ENCODE measurements at places on chromosomes 4 and X.
A peak's percentile ranks its signal among the peaks of the same experiment; 100 is the strongest.

DNA sequence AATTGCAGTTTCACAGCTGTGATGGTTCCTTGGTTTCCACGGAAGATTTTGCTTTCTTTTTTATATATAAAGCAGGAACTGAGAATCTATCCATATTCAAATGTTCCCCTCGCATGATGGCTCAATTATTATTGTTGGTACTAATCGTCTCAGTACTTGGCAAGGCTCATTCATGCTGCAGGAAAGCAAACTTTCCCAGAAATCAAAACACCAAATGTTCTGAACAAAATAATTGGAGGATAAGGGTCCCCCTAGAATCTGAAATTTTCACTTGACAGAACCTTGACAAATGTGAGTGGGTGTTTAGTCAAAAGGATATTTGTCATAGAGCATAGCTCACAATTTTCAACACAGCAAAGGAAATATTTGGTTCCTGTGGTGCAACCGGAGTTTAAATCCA is 1598.6 kb upstream of the PCDH7 start:
- no peak for DNase-seq

GRCh38 chrX:2974961-2975360 is 31.4 kb upstream of the ARSH start:
- DNase-seq: no peak

DNA sequence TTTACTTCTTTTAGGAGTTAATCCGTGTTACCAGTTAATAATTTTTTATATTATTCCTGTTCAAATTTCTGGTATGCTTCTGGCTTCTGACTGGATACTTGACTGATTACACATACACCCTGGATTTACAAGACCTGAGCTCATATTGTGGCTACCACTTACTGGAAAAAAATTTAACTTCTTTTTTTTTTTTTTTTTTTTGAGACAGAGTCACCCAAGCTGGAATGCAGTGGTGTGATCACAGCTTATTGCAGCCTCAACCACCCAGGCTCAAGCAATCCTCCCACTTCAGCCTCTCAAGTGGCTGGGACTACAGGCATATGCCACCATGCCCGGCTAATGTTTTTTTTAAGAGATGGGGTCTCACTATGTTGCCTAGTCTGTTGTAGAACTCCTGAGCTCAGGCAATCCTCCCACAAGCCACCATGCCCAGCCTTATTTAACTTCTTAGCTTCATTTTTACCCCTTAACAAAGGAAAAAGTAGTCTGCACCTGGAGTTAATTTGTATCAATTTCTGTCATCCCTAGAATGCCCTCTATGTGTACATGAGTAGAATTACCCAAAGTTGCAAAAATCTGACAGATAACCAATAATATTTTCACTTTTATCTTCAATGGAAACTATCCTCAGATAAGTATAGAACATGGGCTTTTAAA is 50.3 kb downstream of the TMEM165 start:
- no peak for DNase-seq

DNA sequence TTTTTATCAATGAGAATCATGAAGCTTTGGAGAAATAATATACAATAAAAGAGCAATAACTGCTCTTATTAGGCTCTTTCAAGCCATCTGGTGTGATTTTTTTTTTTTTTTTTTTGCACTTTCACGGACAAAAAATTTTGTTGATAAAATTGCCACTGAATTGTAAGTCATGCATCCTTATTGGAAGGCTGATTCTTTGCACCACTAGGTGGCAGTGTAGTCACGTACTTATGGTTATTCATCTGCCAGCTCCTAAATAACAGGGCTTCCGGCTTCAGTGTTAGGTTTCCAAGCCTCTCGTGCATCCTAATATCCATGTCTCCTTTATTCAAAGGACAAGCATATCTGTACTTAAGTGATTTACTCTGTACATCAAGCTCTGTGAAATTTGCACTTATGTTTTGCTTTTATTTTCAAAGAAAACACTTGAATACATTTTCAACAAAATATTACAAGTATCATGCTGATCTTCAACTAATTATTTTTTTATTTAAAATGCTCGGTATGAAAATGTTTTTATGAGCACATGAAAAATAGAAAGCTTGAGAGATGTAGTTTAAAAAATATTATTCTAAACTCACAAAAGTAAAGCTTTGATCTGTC is 1578.3 kb upstream of the TENM3 start:
- peak; percentile 28 for DNase-seq

- peak; percentile 74 for DNase-seq
Measured at GRCh38 chr4:8391972-8392371, 48.6 kb downstream of the ACOX3 start.

DNA sequence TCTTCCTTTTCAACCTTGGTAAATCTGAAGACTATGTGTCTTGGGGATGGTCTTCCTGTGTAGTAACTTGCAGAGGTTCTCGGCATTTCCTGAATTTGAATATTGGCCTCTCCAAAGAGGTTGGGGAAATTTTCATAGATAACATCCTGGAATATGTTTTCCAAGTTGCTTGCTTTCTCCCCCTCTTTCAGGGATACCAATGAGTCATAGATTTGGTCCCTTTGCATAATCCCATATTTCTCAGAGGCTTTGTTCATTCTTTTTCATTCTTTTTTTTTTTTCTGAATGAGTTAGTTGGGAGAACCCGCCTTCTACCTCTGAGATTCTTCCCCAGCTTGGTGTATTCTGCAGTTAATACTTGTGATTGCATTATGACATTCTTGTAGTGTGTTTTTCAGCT is 549.2 kb upstream of the AMOT start:
- DNase-seq: no peak

DNA sequence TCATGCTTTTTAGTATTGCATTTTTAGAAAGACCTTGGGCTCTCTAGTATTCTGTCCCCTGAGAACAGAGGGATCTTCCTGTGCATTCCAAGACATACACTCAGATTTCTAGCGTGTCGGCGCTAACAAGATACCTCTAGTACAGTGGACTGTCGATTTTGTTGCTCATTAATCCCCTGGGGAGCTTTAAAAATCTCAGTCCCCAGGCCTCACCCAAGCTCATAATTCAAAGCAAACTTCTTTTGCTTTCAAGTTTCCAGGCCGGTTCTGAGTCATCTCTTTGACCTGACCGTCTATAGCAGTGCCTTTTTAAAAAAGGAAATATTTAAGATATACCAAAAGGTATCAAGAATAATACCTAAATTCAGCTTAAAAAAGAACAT is 137.0 kb downstream of the AMMECR1 start:
- DNase-seq: no peak

- no peak for DNase-seq
Measured at GRCh38 chrX:109384699-109385098, 97.2 kb downstream of the GUCY2F start.

DNA sequence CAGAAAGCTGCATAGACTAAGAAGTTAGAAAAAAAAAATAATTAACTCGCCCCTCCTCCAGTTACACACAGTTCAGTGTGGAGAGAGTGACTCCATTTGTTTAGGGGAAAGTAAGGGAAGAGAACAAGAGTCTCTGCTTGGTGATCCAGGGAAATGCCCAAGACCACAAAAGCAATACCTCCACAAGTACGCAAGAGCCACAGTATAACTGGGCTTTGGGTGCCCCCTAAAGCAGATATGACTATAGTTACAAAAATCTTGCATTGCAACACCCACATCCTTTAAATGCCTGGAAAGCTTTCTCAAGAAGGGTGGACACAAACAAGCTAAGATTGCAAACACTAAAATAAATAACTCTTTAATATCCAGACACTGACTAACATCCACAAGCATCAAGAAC is 164.2 kb upstream of the NRK start:
- no peak for DNase-seq

GRCh38 chrX:66654411-66654810 is 15.5 kb upstream of the EDA2R start:
- no peak for DNase-seq

- DNase-seq: no peak
Measured at GRCh38 chrX:118420462-118420861, 74.6 kb downstream of the WDR44 start.

- DNase-seq: no peak
Measured at GRCh38 chr4:73744203-73744602, 3.8 kb downstream of the CXCL8 start.

DNA sequence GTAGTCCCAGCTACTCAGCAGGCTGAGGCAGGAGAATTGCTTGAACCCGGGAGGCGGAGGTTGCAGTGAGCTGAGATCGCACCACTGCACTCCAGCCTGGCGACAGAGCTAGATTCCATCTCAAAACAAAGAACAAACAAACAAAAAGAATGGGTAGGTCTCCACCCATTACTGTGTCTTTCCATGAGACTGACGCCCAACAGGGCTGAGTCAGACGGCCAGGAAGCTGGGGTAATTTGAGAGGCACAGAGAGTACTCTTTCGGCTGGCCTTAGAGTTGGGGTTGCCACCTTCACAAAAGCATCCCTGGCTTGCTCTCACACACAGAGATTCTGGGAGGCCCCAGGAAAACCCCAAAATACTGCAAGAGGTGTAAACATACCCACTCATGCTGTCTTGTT is 72.0 kb upstream of the DHRSX start:
- DNase-seq: no peak

DNA sequence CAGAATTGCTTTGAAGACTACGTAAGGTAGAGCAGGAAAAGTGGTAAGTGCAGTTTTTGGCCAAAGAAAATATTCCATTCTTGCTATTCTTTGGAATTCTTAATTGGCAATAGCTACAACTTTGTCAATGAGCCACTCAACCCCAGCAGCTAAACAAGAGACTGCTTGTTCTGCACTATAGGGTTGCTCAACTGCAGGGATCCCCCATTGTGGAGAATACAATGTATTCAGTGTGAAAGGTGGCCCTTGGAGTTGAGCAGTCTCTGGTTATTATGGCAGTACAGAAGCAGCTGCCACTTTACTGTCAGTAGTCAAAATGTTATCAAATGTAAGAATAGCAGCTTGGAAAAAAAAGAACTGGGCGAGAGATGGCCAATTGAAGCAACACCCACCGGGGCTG is 808.7 kb downstream of the CENPC start:
- no peak for DNase-seq

- DNase-seq: no peak
Measured at GRCh38 chr4:151669990-151670389, 90.8 kb downstream of the GATB start.

DNA sequence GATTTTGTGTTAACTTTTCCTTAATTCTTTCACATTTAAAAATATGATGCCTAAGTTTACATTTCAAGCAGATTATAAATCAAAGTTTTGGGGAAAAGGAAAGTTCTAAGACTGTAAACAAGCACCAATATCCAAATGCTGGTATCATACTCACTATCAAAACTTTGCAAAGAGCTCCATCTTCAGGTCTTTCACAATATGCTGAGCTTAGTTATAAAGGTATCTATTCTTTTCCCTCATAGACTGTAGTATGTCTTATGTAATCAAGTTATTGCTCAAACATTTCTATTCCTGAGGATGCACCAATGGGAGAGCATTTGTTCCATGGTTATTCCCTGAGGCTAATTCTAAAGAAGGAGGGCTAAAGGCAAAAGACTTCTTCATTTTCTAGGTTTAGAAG is 207.9 kb upstream of the FAM241A start:
- no peak for DNase-seq

- DNase-seq: no peak
Measured at GRCh38 chr4:186449954-186450353, 105.4 kb downstream of the MTNR1A start.

GRCh38 chrX:39815631-39816030 is 282.1 kb downstream of the BCOR start:
- no peak for DNase-seq

DNA sequence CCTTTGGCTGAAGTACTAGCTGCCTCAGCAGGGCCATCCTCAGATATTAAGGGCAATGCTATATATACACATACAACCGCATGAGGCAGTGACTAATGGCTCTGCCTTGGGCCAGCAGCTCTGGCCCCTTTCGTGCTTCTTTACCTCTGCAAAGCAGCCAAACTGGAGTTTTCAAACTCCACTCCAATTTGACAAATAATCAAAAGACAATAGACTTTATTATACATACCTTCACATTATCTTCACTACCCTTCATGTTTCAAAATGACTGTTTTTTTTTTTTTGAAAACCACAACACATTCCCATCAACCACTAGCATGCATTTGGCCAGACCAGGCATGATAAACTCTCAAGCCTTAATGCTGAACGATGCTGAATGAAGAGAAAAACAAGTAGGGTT is 187.7 kb downstream of the ENOX2 start:
- DNase-seq: no peak

DNA sequence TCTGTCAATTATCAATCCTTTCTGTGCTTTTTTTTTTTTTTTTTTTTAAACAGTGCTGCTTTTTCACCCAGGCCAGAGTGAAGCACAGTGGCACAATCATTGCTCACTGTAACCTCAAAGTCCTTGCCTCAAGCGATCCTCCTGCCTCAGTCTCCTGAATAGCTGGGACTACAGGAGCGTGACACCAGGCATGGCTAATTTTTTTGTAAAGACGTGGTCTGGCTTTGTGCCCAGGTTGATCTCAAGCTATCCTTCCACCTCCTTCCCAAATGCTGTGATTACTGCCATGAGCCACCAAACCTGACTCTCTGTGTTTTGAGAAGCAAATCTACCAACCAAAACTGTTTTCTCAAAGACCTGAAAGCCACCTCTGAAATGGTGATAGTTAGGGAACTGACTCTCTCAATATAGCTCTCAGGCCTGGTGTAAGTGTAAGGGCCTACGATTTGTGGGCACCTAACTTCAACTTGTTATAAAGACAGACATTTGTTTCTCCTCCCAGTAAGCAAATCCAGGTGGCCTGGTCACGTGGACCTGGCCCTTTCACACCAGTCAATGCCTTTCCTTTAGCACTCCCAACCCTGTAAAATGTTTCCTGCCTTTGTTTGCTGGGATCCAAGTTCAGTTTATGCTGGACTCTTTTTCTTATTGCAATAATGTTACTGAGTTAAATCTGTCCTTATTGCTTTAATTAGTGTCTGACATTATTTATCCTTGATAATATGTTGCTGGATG is 2015.9 kb downstream of the PCDH7 start:
- no peak for DNase-seq

- DNase-seq: no peak
Measured at GRCh38 chr4:113116414-113117357, 67.2 kb downstream of the ANK2 start.

- DNase-seq: no peak
Measured at GRCh38 chrX:129797251-129797906, 17.6 kb downstream of the SASH3 start.

GRCh38 chrX:48520455-48520854 is 1.2 kb upstream of the EBP start:
- no peak for DNase-seq

DNA sequence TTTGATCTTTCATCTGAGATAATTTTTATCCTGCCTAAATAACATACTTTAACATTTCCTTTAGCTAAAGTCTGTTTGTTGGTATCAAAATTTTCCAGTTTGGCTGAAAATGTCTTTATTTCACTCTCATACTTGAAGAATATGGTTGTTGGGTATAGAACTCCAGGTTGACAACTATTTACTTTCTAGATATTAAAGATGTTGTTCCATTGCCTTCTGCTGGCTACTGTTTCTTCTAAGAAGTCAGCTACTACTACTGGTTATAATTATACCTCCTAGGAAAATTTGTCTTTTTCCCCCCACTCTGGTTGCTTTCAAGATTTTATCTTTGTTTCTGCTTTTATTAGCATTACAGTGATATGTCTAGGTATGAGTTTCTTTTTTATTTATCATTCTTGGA is 75.7 kb downstream of the SH3RF1 start:
- no peak for DNase-seq

- no peak for DNase-seq
Measured at GRCh38 chr4:57640391-57641100, 530.4 kb upstream of the IGFBP7 start.

All from heart left ventricle (tissue), 16 donors.